ENCODE measurements at places on chromosomes 3 and 15.

- peak; percentile 53 for DNase-seq
Measured at GRCh38 chr3:186640473-186640818, 247 bp downstream of the FETUB start.

DNA sequence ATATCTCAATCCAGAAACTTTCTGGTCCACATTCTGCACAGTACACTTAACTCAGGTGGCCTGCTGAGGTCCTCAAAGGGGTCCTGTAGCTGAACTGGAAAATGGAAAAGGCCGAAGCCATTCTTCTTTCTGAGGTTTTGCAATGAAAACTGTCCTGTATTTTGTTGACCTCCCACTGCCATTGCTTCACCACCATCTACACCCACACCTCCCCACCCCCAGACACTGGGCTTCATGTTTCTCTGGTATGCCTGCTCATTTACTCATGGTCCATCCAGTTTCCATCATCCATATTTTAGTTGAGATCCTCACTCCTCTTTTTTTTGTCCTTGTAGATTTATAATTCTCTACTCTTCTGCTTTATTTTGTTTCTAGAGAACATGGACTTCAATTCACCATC is 115.7 kb upstream of the SLC24A5 start:
- DNase-seq = no peak

- no peak for DNase-seq
Measured at GRCh38 chr3:67437789-67438188, 216.6 kb downstream of the SUCLG2 start.

DNA sequence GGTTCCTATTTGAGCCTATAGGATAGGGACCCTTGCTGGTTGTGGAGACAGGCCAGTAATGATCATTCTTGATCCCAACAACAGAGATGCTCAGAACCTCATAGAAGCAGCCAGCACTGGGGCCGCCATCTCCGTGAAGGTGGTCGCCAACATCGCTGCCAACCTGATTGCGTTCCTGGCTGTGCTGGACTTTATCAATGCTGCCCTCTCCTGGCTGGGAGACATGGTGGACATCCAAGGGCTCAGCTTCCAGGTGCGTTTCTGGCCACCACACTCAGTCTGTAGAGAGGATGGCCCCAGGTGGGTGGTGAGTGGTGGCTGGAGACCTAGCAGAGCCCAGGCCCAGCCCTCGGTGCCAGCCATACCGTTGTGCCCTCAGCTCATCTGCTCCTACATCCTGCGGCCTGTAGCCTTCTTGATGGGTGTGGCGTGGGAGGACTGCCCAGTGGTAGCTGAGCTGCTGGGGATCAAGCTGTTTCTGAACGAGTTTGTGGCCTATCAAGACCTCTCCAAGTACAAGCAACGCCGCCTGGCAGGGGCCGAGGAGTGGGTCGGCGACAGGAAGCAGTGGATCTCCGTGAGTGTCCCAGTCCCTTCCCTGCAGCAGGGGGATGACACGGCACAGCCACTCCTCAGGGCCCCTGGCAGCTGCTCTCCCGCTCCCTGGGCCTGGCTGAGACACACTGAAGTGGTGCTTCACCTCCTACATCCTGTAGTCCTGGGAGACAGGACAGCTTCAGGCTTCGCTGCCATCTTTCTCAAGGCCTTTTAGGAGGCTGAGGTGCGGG is 46.5 kb upstream of the PDE8A start:
- no peak for DNase-seq

DNA sequence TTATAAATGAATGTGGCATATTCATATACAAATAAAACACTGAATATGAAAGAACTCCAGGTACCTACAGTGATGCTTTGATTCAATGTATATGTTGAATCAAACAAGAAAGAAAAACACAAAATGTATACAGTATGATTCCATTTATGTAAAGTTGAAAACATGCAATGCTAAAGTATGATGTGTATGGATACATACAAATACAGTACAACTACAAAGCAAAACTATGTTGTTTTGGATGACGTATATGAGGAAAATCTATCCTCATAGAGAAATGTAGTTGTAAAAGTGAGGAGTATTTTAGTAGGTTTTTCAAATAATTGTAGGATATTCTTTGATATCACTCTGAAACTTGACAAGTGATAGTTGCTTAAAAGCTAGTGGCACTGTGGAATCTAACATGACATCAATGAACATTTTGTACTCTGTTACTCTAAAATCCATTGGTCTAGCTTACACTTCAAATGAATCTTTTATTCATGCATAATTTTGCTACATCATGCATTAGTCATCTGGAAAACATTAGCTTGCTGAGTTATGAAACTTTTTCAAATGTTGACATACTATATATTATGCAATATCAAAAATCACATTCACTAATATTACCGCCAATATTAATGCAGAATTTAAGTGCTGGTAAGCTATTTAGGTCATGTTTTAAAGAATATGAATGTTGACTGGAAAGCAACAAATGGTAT is 278.1 kb upstream of the CHRNA7 start:
- no peak for DNase-seq

- DNase-seq = no peak
Measured at GRCh38 chr15:78290222-78290621, 9.2 kb downstream of the SKIC8 start.

- DNase-seq = no peak
Measured at GRCh38 chr15:76183930-76184649, 124.3 kb downstream of the TMEM266 start.

DNA sequence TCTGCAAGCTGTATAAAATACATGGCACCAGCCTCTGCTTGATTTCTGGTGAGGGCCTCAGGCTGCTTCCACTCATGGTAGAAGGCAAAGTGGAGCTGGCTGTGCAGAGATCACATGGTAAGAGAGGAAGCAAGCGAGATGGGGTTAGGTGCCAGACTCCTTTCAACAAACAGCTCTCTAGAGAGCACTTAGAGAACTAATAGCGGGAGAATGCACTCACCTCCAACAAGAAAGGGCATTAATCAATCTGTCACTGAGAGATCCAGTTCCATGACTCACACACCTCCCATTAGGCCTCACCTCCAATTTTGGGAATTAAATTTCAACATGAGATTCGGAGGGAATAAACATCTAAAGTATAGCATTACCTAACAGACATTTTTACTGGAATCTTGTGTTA is 644.1 kb upstream of the ARRDC4 start:
- DNase-seq = peak; percentile 9

DNA sequence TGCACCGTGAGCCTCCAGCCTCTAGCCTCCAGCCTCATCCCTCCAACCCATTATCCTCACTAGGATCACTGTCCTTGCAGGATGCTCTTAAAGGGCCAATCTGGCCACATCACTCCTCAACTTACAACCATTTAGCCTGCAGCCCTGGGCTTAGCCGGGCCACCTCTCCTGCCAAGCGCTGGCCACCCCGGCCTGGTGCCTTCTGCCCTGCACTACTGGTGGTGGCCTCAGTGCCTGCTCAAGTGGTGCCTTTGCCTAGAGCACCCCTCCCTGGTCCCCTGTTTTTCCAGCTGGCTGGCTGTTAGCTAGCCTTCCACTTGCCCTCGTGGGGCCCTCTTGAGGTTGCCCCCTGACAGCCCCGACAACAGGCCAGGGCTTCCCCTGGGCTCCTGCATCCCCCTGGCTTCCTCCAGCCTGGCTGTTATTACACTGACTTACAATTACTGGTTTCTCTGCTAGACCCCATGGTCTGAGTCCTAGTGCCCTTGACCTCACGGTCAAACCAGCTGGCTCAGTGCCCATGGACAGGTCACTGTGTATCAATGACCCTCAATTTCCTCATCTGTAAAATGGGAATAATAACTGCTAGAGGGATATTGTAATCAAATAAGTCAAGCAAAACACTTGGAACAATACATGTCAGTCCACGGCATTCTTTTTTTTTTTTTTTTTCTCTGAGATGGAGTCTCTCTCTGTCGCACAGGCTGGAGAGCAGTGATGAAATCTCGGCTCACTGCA is 15.5 kb downstream of the ATP2B2 start:
- DNase-seq = no peak

GRCh38 chr3:194928831-194929577 is 243.3 kb downstream of the FAM43A start:
- DNase-seq = no peak

GRCh38 chr3:72728958-72729467 is 119.2 kb downstream of the SHQ1 start:
- DNase-seq = no peak

DNA sequence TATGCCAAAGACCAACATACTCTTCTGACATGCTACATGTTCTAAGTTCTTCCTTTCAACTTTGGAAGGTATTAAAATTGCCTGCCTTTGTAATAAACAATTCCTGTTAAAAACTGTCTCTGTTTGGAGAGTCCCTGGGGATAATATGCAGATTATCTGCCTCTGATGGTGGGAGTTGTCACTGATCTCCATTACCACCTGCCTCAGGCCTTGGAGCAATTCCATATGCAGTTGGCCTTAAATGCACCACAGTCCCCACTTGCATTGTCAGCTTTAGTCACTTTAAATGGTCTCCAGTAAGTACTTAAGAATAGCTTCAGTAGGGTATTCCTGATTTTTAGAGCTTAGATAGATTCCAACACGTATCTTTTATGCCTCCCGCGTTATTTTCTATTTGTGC is 121.1 kb upstream of the GOLIM4 start:
- no peak for DNase-seq

- DNase-seq = no peak
Measured at GRCh38 chr15:74775132-74775562, 6.7 kb upstream of the CSK start.

DNA sequence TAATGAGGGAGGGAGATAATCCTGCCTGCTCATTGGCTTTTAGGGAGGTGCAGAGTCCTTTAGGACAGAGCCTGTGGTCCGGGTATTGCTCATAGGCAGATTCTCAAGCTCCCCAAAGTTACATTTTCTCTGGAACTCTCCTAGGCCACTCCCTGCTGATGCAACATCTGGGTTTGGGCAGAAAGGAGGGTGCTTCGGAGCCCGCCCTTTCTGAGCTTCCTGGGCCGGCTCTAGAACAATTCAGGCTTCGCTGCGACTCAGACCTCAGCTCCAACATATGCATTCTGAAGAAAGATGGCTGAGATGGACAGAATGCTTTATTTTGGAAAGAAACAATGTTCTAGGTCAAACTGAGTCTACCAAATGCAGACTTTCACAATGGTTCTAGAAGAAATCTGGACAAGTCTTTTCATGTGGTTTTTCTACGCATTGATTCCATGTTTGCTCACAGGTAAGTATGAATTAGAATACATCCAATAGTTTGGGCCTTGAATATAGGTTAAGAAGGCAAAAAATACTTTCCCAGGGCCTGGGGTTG is at the start of gene IL20RB:
Gene IL20RB (plus strand): TSS at position 233 of the 538 bp plus-strand sequence. CDS start 131 bp downstream, at position 364.
- DNase-seq = no peak

- DNase-seq = no peak
Measured at GRCh38 chr3:117411971-117412370, 702.4 kb downstream of the TUSC7 start.

- no peak for DNase-seq
Measured at GRCh38 chr15:25439369-25439836, 579 bp upstream of the UBE3A start.

- DNase-seq = no peak
Measured at GRCh38 chr3:10514407-10515069, 9.2 kb upstream of the ATP2B2 start.

DNA sequence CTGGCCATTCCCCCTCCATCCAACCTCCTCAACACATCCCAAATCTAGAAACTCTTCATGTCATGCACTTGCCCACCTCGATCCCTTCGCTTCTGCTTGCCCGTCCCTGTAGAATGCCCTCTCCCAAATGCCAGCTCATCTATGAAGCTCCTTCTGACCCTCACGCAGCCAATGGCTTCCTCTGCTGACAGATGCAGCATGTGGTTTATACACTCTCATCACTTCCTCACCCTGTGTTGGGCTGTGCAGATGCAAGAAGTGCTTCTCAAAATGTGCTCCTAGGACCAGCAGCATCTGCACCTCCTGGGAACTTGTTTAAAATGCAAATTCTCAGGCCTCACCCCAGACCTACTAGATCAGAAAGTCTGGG is 51.7 kb downstream of the SEMA5B start:
- no peak for DNase-seq

GRCh38 chr3:169667166-169668071 is 3.9 kb upstream of the MECOM start:
- no peak for DNase-seq

DNA sequence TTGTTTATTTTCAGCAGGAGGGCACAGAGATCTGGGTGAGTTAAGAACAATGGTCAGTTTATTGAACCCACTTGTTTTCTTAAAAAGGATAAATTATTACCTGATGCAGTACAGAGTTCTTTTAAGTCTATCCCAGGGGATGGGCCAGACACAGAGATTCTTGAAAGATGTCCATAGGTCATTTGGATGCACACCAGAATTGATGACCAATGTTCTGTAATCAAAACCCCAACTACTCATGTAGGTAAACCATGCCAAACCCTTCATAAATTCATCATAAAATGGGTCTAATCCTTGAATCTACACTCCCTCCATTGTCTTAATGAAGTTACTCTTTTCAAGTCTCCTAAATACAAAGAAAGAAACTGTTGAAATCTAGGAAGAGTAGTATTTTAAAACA is 273.0 kb upstream of the COL8A1 start:
- no peak for DNase-seq

GRCh38 chr15:90268415-90268814 is 2.9 kb downstream of the NGRN start:
- no peak for DNase-seq

Data from urothelium cell line (cell line).